Cardiac septum (tissue), 1 donor: ENCODE measurements at places on chromosomes 7 and 10. TPM values are rescaled to one million over a fixed set of nuclear protein-coding genes. Genes with fewer than 3 reads are reported as not detected.
A peak's percentile ranks its signal among the peaks of the same experiment; 100 is the strongest.

GRCh38 chr7:66043681-66044497 is 31.7 kb upstream of the ASL start:
- DNase-seq = peak; percentile 75

The GNGT1 gene
- not detected for total RNA-seq

The PPP1R17 gene
- not detected for total RNA-seq

- DNase-seq = no peak
Observed at GRCh38 chr10:87750001-87750671, 67.9 kb downstream of the ATAD1 start.

GRCh38 chr10:63431962-63432797 is 33.6 kb downstream of the JMJD1C start:
- DNase-seq = no peak

- DNase-seq = no peak
Observed at GRCh38 chr7:114084472-114085312, 165.9 kb upstream of the PPP1R3A start.

DNA sequence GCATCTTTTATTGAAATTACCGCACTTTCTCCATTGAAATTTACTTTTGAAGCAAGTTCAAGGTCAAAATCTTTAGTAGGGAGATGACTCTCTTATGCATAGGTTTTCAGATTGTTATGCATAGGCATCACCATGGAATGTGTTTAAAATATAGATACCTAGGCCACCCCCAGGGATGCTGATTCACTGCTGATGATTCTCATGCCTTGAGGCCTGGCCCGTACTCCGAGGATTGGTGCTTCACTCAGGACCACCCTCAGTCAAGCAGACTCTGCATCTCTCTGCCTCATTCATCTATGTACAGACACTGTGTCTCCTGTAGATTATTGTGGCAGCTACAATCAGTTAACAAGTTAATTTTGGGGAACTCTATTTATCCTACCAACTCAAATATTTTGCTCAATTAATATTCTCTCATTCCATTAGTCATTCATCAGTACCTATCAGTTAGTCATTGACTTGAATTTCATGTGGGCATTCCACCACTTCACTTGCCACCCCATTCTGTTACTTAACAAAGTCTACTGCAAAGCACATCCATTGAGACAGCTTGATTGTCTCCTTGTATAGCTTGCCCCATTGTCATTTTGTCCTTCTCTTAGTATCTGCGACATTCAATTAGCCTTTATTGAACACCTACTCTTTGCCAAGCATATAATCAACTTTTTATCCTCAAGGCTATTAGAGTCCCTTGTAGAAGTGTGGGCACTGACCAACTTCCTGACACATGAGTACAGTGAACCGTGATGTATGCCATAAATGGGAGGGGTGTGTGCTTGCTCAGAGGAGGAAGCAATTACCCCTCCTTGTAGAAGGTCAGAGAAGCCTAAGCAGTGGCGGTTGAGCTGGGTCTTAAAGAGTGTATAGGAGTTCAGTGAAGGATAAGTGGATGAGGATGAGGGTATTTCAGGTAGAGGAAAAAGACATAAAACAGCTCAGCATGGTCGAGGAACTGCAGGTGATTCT is 255.6 kb upstream of the BMPER start:
- no peak for DNase-seq

The CHAT gene
- total RNA-seq = not detected

The FZD1 gene
- total RNA-seq = 23.1 TPM

The SFMBT2 gene
- total RNA-seq = 14.2 TPM

The TBXAS1 gene
- 4.3 TPM for total RNA-seq

- no peak for DNase-seq
Observed at GRCh38 chr7:15305002-15305600, 256.7 kb downstream of the AGMO start.

The AKR1C3 gene
- total RNA-seq = 15.2 TPM

The ATP6V0A4 gene
- not detected for total RNA-seq

GRCh38 chr7:82345886-82346285 is 97.7 kb downstream of the CACNA2D1 start:
- DNase-seq = no peak

The NUTM2E gene
- not detected for total RNA-seq

DNA sequence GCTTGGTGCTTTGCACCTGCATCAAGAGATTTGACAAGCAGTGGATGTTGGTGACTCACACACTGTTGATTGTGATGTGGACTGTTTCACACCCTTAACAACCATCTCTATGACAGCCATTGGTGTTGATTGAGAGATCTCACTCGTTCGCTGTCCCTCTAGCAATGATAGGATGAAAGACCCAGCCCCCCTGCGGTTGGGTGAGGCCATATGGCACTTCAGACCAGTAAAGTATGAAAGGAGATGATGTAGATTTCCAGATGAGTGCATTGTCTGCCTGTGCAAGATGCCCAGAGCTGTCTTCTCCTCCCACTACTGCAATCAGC is 138.7 kb upstream of the PRR15 start:
- no peak for DNase-seq

GRCh38 chr7:21938463-21938862 is 7.2 kb downstream of the CDCA7L start:
- DNase-seq = no peak

GRCh38 chr10:72834183-72834825 is 59.2 kb upstream of the OIT3 start:
- no peak for DNase-seq

The FGFR2 gene
- total RNA-seq = 0.19 TPM

DNA sequence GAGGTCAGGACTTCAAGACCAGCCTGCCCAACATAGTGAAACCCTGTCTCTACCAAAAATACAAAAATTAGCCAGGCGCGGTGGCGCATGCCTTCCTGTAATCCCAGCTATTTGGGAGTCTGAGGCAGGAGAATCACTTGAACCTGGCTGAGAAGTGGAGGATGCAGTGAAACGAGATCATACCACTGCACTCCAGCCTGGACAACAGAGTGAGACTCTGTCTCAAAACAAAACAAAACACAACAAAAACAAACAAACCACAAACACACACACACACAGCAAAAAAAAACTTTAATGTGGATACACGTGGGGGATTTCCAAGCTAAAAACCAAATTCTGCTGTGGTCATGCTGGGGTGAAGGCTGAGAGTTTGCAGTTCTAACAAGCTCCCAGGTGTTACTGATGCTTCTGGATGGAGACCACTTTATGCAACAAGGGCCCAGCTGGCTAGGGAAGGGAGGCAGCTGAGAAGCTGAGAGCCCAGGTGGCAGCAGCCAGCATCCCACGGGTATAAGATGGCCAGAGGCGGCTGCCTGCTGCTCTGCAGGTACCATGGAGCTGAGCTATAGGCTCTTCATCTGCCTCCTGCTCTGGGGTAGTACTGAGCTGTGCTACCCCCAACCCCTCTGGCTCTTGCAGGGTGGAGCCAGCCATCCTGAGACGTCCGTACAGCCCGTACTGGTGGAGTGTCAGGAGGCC is at the start of gene ZP3:
Gene ZP3 (plus strand): TSS at position 538 of the 699 bp plus-strand sequence. CDS start 15 bp downstream, at position 553.
- no peak for DNase-seq

The TMEM120A gene
- total RNA-seq = 138 TPM

DNA sequence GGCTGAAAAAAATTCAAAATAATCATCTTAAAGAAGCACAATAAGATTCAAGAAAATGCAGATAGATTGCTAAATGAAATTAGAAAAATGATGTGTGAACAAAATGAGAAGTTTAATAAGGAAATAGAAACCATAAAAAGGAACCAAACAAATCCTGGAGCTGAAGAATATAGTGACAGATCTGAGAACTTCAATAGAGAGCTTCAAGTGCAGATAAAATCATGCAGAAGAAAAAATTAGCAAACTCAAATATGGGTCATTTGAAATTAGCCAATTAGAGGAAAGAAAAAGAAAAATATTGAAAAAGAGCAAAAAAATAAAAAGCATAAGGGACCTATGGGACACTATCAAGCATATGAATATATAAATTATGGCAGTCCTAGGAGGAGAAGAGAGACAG is 720.1 kb downstream of the PARD3 start:
- DNase-seq = no peak

- no peak for DNase-seq
Observed at GRCh38 chr10:13944823-13945222, 358.1 kb downstream of the PRPF18 start.

The OGDHL gene
- 11.5 TPM for total RNA-seq

The OIT3 gene
- total RNA-seq = 0.32 TPM

GRCh38 chr7:75881436-75882095 is 2.7 kb downstream of the RHBDD2 start:
- DNase-seq = no peak

DNA sequence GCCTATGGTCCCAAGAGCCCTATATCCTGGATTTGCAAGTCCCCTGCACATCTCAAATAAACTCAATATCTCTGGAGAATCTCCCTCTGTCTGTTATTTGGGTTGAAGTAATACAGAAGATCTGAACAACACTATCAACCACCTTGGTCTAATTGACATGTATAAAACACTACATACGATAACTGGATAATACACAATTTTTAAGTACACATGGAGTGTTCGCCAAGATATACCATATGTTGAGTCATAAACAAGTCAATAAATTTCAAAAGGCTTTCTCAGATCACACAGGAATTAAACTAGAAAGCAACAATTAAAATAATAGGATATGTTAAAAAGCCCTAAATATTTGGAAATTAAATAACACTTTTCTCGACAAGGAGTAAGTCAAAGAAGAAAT is 5.6 kb upstream of the GARS1 start:
- no peak for DNase-seq

- DNase-seq = no peak
Observed at GRCh38 chr7:81624021-81624592, 145.7 kb downstream of the HGF start.

GRCh38 chr7:118311121-118311836 is 86.8 kb downstream of the ANKRD7 start:
- no peak for DNase-seq

GRCh38 chr10:91345716-91346115 is 64.4 kb upstream of the HECTD2 start:
- no peak for DNase-seq

DNA sequence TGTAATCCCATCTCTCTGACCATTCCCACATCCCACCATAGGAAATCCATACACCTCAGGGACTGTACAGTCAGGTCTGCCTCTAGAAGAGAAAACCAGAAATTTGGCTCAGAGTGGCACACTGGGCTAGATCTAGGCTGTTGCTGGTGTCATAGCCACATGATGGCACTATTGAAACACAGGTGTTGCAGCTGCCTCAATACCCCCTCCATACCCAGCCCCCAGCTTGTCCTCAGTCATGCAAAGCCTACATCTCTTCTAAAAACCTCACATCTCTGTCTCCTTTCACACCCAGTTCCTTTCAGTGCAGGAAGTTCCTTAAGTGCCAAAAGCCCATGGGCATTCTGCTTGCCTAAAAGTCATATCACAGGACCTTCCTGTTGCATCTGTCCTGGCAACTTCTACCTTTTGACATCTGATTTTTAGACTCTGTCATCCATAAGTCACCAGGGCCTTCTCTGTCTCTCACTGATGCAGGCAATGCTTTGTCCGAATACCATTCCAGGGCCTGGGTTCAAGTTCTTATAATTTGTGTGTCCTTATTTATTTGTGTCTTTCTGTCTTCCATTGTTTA is 27.0 kb upstream of the HIBADH start:
- no peak for DNase-seq

- no peak for DNase-seq
Observed at GRCh38 chr7:56009695-56010094, 41.5 kb downstream of the PSPH start.

The ZNF488 gene
- total RNA-seq = 0.16 TPM

DNA sequence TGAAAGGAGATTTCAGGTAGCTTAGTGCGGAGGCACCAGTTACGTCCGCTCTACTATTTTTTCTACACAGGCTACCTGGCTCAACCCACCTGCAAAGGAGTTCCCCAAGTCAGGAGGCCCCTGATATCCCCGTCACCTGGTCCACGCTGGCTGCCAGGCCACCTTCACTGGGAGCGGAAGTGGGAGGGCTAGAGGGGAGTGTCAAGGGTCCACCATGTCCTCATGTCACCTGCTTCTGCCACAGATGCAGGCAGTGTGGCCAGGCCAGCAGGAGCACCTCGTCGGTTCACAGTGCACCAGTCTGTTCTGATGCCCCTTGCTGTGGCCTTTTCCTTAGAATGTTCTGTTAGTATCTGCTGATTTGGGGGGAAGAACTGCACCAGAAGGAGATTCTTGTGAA is 16.9 kb downstream of the NOM1 start:
- no peak for DNase-seq

The TDRD1 gene
- 1.2 TPM for total RNA-seq

DNA sequence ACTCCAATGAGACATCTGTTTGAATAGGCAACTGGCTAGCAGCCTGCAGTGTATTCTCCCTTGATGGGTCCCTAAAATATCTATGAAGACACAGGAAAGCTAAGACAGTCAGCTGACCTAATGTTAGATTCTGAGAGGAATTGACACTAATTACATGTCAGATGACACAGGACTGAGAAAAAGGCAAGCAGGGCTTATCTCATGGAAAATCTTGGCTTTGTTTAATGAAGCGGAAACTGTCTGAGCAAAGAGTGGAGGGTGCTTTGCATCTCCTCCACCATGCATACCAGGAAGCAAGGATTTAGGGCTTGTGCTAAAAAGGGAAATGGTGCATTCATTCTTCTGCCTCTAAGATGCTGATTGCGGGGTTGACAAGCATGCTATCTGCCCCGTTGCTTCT is 135.5 kb upstream of the GLI3 start:
- no peak for DNase-seq

The ASZ1 gene
- total RNA-seq = not detected

- DNase-seq = no peak
Observed at GRCh38 chr7:105744258-105744657, 132.1 kb downstream of the ATXN7L1 start.

GRCh38 chr7:115914951-115915350 is 115.6 kb downstream of the TFEC start:
- DNase-seq = no peak

The PAX4 gene
- total RNA-seq = not detected

The CTAGE8 gene
- total RNA-seq = not detected

DNA sequence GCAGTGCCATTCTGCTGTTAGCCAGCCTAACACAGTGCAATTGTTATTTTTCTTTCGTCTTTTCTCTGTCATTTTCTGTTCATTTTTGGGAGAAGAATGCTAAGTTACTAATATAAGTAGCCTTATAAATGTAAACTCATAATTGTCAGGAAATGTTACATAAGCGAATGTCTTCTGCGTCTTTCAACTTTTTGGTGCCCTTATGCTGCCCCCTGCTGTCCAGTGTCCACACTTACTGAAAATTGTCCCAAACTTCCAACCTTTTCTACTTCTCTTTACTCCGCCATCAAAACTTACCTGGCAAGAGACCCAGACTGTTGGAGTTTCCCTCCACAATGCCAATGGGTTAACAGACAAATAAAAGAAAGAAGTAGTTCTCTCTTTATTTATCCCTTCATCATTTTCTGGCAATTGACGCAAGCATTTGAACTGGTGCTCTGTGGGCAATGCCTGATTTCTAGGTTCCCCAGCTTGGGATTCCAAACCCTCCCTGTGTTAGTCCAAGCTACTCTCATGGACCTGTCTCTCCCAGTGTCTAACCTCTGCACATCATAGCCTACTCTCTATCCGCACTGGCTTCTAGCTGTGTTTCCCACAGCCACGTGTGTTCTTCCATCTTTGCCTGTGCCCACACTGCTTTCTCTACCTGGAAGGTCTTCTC is 21.0 kb upstream of the EPC1 start:
- DNase-seq = peak; percentile 80

GRCh38 chr10:120854388-120854787 is 3.2 kb downstream of the WDR11 start:
- no peak for DNase-seq

- DNase-seq = no peak
Observed at GRCh38 chr10:59753267-59753666, at the start of gene MRLN. MRLN (minus strand) TSS chr10:59753455.

The LRRC4 gene
- 3.7 TPM for total RNA-seq

- DNase-seq = no peak
Observed at GRCh38 chr10:88886557-88886956, 6.5 kb downstream of the STAMBPL1 start.

GRCh38 chr10:128210215-128211063 is 84.2 kb upstream of the MKI67 start:
- peak; percentile 93 for DNase-seq

GRCh38 chr10:126671402-126671975 is 996 bp upstream of the C10orf90 start:
- no peak for DNase-seq
